Activated naive CD8-positive, alpha-beta T cell treated with anti-CD3 and anti-CD28 coated beads, Interleukin-2, amount 10 ng/mL, durations not matched to agents 7 days and 5 days (primary cell): ENCODE measurements at places on chromosomes 6 and 20.

DNA sequence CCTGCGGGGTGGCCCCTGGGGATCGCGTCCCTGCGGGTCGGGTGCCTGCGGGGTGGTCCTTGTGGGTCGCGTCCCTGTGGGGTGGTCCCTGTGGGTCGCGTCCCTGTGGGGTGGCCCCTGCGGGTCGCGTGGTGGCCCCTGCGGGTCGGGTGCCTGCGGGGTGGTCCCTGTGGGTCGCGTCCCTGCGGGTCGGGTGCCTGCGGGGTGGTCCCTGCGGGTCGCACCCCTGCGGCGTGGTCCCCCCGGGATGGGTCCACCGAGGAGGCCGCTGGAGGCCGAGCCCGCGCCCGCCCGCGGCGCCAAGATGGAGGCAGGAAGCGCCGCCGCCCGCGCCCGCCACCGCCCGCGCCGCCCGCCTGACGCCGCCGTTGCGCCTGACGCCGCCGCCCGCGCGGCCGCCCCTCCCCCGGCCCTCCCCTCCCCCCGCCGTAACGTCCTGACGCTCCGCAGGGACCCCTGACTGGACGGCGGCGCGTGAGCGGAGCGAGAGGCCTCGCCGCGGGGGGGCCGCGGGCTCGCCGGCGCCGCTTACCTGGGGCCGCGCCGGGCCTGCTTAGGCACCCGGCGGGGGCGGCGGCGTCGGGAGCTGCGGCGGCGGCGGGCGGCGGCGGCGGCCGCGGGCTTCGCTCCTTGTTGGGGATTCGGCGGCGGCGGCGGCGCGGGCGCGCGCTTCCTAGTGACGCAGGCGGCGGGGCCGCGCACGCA, at the start of gene GMEB2:
Gene GMEB2 (minus strand): TSS at position 678 of the 705 bp plus-strand sequence. CDS start 7,704 bp downstream, outside the sequence.
- DNase-seq = peak; percentile 82

GRCh38 chr6:137978252-137978896, 111.3 kb downstream of the TNFAIP3 start:
- DNase-seq = no peak

- DNase-seq = no peak
These were observed 493.4 kb upstream of the EYS start for GRCh38 chr6:66200390-66200789.

DNA sequence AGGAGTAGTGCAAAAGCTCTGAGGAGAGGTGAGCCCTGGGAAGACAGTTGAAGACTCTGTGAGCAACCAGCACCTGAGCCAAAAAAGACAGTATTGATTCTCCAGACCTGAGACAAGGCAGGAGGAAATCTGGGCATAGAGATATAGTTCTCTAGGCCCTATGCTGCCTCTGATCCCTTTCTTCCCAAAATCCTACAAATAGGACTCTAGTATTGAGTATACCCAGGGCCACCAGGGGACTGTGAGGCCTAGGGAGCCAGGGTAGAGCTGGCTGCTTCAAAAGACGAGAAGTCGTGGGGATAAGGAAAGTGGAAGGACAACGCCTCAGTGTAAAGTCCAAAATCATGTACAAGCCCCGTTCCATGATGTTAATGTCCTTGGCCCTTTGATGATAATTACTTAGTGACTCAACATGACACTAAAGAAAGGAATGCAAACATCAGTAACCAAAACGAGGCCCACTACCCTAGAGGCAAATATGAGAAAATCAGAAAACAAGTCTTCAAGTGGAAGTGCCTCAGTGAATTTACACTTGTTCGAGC, 197.3 kb upstream of the PROKR2 start:
- DNase-seq = no peak

DNA sequence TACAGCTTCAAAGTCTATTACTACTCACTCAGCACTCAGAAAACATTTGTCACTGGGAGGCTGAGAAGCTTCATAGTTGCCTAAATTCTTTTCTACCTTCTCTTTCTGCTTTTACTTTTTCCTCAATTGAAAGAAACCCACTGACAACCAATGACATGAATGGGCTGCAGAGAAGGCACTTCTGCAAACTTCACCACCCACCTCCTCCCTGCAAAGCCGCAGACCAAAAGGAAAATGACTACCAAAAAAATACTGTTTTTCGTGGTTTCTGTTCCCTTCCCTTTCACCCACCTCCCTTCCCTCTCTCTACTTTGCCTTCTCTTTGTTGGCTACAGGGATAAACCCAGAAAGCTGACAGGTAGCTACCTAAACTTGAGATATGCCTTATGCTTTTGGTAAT, 3.2 kb downstream of the GNAS-AS1 start:
- DNase-seq = no peak

DNA sequence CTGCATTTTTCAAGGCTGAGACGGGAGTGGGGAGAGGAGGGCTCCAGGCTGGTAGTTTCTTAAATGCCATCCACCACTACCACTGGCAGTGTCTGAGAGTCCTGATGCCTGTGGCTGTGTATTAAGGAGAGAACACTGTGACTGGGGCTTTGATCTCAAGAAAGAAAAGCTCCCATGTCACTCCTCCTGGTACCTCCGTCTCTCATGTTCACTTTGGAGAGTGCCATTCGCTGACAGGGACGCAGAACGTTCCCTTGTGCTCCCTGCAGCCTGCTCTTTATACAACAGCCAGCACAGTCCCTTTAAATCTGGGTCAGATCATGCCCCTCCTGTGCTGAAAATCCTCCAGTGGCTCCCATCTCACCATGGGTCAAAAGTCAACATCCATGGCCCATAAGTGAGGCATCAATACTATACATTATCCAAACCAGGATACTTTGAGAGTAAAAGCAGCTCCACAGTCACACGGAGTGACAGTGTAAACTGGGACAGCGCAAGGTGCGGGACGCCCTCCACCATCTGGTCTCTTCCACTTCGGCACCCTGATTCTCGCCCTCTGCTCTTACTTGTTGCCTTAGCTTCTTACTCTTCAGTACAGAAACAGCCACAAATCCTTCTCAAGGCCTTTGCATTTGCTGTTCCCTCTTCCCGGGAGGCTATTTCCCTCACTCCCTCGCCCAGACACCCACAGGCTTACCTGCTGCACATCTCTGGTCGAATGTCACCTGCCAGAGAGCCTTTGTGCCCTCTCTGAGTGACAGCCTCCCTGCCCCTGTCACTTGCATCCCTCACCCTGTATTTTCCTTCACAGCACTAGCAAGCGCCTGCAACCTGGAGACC, 20.0 kb downstream of the PDYN start:
- no peak for DNase-seq

- no peak for DNase-seq
These were observed 150.3 kb upstream of the PREP start for GRCh38 chr6:105553171-105553570.

- no peak for DNase-seq
These were observed 51.8 kb downstream of the SLC35B3 start for GRCh38 chr6:8383584-8383983.

DNA sequence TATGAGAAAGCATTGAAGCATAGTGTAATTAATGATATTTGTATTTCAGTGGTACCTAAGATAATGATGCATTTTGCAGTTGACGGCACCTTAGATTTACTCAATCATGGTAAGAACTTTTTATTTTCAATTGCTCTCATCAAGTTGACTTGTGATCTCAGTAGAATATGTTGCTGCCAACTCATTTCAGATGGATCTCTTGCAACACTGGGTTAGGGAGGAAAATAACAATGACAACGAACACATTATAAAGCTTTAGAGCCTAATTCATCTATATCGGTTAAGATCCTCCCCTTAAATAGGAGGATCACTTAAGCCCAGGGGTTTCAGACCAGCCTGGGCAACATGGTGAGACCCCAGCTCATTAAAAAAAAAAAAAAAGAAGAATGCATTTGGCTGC, 18.0 kb upstream of the TBC1D22B start:
- DNase-seq = no peak

- no peak for DNase-seq
These were observed 143.7 kb downstream of the RALGAPA2 start for GRCh38 chr20:20568604-20569205.

DNA sequence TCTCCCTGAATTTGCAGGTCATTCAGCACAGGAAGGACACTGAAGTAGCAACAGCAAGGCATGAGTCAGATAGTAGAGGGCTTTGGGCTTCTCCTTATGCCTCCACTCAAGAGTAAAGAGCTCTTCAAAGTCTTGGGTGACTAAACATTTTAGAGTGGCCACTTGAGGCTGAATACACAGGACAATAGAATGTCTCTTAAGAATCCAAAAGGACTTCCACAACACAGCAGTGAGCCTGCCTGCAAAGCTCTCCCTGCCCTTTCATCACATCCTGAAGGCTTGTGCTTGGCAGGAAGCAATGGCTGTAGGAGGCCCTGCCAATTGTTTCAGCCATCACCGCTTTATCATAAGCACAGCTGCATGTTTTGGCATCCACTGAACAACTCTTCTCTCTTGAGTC, 36.8 kb downstream of the FOXQ1 start:
- DNase-seq = no peak

GRCh38 chr6:151240791-151241642, 1.2 kb downstream of the AKAP12 start:
- DNase-seq = peak; percentile 37

GRCh38 chr20:63775096-63775978, 35.8 kb downstream of the SLC2A4RG start:
- peak; percentile 59 for DNase-seq

- no peak for DNase-seq
These were observed 97.2 kb upstream of the MAP7 start for GRCh38 chr6:136647363-136647852.

DNA sequence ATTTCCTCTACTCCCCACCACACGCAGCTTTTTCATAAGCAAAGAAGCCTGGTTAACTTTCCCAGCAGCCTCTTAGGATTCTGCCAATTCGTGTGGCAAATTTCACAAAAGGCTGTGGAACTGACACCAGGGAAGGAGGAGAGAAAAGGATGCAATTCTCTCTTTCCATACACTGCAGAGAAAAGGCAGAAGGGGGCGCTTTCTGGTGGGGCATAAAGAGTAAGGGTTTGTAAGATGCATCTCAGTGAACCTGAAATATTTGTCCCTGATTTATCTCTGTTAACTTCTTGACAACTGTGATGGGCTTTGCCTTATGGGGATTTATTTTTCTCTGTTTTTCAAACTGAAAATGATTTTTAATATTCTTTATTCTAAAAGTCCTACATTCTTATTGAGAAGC, 45.5 kb upstream of the GLP1R start:
- no peak for DNase-seq

GRCh38 chr6:12286373-12287110, 3.6 kb upstream of the EDN1 start:
- DNase-seq = no peak

GRCh38 chr6:107447663-107448216, 11.6 kb downstream of the PDSS2 start:
- no peak for DNase-seq

DNA sequence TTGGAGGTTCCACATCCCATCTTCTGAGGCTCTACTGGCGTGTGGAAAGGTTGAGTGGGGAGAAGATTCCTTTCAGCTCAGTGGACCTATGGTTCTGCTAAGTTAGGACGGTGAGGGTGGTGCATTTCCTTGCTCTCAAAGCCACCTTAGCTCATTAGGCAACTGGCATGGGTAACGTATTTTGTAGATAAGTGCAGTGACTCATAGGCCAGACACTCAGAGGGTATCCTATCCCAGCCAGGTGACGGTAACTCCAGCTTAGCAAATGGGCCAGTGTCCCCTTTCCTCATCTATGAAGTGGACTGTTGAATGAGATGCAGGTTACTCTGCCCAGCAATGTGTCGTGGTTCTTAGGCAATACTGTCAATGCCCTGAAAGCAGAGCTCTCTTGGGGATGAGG, 3.7 kb downstream of the RPS6KA2 start:
- DNase-seq = no peak

DNA sequence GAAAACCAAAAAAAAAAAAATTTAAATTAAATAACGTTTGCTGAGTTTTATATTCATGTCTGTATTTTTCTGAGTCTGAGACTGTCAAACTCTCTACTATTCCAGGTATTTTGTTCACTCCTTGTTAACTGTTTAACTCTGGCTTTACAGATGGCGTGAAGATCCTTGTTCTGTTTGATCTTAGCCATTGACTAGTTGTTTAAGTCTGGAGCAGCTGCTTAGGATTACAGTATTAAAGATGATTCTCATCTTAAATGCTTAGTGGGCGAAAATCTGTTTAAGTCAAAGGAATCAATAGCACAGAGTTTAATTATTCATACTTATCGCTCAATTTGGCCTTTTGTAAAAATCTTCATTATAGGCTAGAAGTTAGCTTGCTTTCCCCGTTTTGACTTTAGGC, 2.4 kb downstream of the PHACTR2 start:
- DNase-seq = no peak

GRCh38 chr6:35293681-35294080, 3.9 kb upstream of the DEF6 start:
- no peak for DNase-seq

DNA sequence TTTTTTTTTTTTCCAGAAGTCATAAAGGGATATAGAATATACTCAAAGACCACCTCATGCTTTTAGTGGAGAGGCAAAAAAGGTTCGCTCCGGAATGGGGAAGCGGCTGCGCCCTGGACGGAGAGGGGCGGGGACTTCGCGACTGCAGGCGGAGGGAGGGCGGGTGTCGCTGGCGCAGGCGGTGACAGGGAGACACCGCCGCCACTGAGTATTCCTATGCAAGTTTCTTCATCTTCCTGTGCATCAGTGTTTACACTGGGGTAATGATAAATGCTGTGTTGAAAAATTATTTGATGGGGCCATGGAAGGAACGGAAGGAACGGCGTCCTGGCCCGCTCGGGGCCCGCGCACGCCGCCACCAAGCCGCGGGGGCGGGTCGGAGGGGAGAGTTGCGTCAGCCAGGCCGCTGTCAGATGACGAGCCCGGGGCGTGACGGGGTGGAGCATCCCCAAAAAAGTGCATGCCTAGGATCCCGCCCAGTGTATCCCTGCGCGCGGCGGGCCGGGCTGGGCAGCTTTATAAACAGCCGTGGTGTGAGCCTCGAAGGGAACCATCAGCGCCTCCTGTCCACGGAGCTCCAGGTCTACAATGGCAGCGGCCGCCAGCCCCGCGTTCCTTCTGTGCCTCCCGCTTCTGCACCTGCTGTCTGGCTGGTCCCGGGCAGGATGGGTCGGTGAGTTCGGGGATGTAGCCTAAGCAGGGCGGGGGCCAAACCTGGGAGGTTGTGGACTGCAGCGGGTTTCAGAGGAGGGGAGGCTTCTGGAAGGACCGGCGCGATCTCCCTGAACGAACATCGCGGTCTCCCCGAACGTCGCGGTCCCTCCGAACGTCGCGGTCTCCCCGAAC, at the start of gene ULBP1:
Gene ULBP1 (plus strand): TSS at position 482 of the 846 bp plus-strand sequence. CDS start 107 bp downstream, at position 589.
- DNase-seq = peak; percentile 86

GRCh38 chr20:59299945-59300332, 472 bp upstream of the EDN3 start:
- no peak for DNase-seq

- DNase-seq = no peak
These were observed 109.2 kb upstream of the NRSN1 start for GRCh38 chr6:24016857-24017256.

GRCh38 chr20:36919715-36920333, 31.7 kb downstream of the SAMHD1 start:
- no peak for DNase-seq

GRCh38 chr6:154887051-154887450, 108.1 kb upstream of the TIAM2 start:
- no peak for DNase-seq

- no peak for DNase-seq
These were observed 125.3 kb downstream of the FRK start for GRCh38 chr6:115935361-115935760.

- no peak for DNase-seq
These were observed at the start of gene CST9 for GRCh38 chr20:23605867-23606651. Gene CST9 (minus strand): TSS chr20:23605917. CDS start chr20:23605864, 53 bp downstream.
